ENCODE measurements at places on chromosomes 6 and 20.

DNA sequence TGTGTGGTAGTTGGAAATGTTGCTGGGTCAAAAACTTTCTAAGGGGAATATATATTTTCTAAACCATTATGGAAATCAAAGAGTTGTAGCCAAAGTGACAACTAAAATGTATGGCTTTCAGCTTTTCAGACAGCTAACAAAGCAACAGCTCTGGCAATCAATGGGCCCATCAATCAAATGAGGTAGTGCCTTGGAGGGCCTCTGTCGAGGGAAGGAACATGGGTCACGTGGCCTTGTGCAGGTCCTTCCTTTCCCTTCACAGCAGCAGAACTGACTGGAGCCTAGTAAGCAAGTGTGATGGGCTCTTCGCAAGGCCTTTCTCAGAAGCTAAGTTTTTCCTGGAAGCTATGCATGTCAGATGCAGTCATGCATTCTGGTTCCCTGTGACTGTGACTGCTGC, 17.9 kb downstream of the FAXC start:
- no peak for DNase-seq

- no peak for DNase-seq
Measured at GRCh38 chr6:159520002-159520401, 173.0 kb downstream of the SOD2 start.

DNA sequence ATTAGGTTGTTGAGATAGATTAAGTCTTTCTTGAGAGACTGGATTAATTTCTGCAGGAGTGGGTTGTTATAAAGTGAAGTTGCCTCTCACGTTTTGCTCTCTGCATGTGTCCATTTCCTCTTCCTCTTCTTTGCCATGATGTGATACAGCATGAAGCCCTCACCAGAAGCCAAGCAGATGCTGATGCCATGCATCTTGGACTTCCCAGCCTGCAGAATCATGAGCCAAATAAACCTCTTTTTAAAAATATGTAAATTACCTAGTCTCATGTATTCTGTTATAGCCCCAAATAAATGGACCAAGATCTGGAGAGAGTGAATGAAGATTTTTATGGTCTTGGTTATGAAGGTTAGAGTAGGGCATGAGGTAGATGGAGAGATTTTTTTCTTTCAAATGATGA, 111.6 kb upstream of the MAN1A1 start:
- DNase-seq, result no peak

DNA sequence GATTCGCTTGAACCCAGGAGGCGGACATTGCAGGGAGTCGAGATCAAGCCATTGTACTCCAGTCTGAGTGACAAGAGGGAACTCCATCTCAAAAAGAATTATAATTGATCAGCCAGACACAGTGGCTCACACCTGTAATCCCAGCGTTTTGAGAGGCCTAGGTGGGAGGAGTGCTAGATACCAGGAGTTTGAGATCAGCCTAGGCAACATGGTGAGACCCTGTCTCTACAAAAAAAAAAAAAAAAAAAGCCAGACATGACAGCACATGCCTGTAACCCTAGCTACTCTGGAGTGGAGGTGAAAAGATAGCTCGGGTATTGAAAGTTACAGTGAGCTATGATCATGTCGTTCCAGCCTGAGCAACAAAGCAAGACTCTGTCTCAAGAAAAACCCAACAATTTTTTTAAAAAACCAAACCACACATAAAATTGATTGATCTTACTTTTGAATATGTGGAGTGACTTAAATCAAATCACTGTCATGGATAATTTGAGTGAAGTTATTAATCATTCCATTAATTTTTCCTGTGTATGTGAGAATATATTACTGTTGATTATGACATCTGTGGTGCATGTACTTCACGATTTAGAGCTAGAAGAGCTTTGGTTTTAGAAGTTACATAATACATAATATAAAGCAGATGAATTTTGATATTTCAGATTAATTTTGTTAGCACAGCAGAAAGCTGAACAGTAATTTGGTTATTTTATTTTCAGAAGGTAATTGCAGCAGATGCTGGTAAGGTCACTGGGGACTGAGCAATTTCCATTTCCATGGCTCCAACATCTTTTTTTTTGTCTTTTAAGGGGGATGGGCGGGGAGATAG, 34.4 kb downstream of the NCOA7 start:
- no peak for DNase-seq

DNA sequence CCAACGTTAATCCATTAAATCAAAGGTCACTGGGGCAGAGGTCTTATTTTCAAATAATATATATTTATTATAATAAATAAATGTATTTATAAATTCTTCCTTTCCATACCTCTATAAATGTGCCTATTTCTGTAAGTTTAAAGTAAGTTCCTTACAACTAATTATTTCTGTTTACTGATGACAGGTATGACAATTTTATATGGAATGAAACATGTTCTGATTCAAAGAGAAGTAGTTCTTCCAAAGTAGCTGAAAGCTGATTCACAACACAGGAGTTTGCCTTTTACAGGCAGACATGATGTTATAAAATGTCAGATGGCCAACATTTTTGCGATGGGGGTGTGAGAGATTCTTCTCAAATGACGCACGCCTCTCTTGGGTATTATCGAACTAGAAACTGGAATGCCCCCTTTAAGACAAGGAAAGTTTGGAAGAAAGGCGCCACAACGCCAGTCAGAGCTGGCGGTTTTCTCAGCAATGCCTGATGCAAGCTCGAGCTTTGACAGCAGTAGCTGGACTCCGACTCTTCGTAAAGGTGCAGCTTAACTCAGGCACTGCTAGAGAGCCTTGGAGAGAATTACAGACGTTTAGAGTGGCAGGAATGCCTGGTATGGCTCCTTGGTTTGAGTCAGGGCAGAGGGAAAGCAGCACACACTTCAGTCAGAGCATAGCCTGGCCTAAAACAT, 92.1 kb downstream of the FOXC1 start:
- DNase-seq, result no peak

- DNase-seq, result no peak
Measured at GRCh38 chr20:4151991-4152695, 136.8 kb upstream of the RNF24 start.

DNA sequence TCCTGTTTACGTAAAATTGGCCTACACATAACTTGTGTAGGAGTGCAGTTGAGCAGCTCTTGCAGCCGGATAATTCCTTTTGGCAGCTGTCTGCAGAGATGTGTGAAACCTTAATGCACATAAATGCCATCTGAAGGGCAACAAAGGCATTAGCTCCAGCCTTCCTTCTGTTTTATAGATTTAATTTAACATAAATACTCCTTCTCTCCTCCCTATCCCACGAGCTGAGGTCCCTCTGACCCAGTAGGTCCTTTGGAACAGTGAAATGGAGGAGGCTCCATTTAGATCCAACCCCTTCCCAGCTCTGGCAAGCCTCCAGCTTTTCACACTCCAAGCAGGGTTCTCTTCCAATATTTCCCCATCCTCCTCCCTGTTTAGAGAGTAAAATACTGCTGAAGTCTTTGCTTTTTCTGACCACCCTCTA, 6.5 kb downstream of the PLEKHG1 start:
- DNase-seq, result no peak

- DNase-seq, result no peak
Measured at GRCh38 chr20:23214903-23215302, 128.8 kb upstream of the CD93 start.

DNA sequence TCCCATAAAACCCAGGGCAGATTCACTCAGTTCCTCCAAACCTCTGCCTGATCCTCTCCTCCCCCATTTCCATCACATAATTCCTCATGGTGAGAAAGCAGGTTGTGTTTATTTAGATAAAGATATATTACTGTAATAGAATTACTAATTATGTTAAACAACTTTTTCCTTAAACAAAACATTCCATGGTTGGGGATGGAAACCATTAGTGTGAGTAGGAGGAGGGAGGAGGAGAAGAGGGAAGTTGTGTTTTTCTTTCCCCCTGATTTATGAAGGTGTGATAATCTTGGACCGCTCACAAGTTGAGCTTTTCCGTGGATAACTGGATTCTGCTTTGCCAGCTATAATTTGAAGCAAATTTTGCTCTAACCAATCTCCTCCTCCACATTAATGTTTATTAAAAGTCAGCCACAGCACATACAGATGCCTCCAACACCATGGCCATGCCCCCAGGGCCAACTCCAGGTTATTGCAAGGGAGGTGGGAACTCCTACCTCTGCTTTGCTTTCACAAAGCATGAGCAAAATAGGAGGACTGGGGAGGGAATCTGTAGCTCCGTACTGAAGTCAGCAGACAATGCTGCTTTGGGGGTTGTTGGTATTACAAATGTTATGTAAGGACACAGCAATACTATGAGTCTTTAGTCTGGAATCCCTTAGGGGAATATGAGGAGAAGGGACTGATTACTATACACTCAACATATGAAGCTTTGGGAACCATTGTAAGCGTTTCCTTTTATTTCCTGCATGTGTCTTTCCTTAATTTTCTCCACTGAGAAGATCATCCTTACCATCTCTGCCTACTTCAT, 542.0 kb downstream of the DHX35 start:
- DNase-seq, result no peak

DNA sequence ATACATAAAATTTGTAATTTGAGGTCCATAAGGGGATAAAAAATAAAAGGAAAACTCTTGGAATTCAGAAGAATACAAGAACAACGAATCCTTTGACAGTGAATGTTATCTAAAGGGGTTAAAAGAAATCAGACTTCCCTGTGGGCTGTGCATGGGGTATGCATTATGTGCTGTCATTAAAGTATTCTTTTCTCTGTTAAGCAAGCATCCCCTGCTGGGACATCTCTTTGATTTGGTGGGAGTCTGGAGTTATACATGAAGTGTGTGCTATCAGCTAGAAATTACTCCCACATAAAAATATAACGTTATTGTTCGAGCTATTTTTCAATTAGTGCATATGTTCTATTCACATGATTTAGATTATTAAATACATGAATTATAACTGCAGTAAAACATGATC, 195.2 kb downstream of the CENPW start:
- no peak for DNase-seq

- DNase-seq, result no peak
Measured at GRCh38 chr6:107489636-107490565, at the start of gene SOBP. SOBP (plus strand) TSS chr6:107490117; CDS start chr6:107490617, 500 bp downstream.

GRCh38 chr6:24872779-24873178, 63.0 kb downstream of the RIPOR2 start:
- no peak for DNase-seq

GRCh38 chr6:37783856-37784584, 35.5 kb upstream of the ZFAND3 start:
- DNase-seq, result no peak

DNA sequence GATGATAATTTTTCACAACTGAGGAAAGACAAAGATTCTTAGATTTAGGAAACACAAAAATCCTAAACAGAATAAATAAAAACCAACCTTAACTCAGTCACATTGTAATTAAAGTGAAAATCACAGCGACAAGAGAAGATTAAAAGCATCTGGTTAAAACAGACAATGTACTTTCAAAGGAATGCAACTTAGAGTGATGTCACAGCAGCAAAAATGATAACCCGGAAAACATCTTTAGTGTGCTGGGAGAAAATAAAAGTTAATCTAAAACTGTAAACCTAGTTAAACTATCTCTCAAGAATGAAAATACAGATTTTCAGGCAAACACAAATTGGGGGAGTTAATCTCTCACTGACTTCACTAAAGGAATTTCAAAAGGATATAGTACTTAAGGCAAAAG, 76.8 kb upstream of the OGFRL1 start:
- DNase-seq, result no peak

DNA sequence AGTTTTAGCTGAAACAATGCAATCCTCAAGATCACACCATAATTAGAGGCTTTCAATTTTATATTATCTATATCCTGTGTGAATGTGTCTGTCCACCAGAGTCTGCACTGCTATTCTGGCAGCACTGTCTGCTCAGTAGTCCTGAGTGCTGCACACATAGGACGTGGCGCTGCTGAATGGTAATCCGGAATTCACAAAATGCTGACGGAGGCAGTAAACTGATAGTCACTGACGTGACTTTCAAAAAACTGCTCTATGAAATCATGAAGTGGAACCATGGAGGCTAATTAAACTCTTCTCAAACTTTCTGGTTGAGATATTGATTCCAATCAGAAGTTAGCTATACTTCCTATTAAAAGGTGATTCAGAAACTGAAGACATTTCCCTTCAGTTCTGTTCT, 190.8 kb upstream of the NOX3 start:
- DNase-seq, result no peak
